ENCODE measurements at places on chromosomes 3 and 15. TPM values are rescaled to one million over a fixed set of nuclear protein-coding genes. Genes with fewer than 3 reads are reported as not detected.

The PTX3 gene
- total RNA-seq: not detected

The ACKR4 gene
- total RNA-seq: 0.26 TPM

The GOLGA8N gene
- total RNA-seq: 4.1 TPM

The SRPRB gene
- total RNA-seq: 97.7 TPM

- no peak overlapping the region for H3K4me3 ChIP-seq
- H3K27me3 ChIP-seq: no peaks in the 10 kb centered on the region
- peaks cover 20% of the 10 kb centered on the region for H3K4me1 ChIP-seq
- H3K36me3 ChIP-seq: peaks cover 39% of the 10 kb centered on the region
Observed at GRCh38 chr3:5181469-5182141, 5.9 kb upstream of the EDEM1 start.

DNA sequence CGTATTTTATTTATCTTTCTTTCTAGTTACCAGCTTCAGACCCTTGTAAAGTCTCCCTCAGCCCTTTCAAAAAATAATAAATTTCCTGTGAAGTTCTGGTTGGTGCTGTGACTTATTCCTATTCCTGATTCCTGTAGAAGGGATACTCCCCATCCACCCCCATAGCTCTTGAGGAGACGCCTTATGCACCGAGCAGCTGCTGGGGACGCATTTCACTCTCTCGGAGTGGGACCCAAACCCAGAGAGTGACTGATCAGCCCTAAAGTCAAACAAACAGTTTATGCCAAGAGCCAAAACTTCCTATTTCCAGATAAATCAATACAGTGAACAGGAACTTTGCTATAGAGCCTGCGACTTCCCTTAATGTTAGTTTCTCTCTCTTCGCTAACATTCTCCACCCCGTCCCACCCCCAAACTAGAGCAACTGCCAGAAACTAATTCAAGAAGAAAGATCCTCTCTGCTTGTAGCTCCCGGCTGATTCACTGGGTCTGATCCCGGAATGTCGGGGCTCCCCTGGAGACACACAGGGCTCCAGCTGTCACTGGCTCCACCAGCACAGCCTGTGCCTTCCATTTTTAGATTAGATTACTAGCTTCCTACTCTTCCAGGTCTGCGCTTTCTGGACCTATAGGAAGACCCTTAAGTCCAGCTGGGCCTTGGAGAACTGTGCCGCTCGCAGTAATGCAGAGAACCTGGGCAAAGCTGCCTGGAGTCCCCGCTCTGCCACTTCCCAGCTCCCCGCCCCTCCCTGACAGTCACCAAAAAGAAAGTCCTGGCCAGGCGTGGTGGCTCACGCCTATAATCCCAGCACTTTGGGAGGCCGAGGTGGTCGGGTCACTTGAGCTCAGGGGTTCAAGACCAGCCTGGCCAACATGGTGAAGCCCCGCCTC lies 45.2 kb downstream of the KLHL25 start:
- no peak overlapping the region for H3K27ac ChIP-seq
- H3K36me3 ChIP-seq: peaks cover 23% of the 10 kb centered on the region
- no peaks in the 10 kb centered on the region for H3K27me3 ChIP-seq
- no peak overlapping the region for H3K4me3 ChIP-seq
- DNase-seq: no peak
- H3K4me1 ChIP-seq: peaks cover 3% of the 10 kb centered on the region

DNA sequence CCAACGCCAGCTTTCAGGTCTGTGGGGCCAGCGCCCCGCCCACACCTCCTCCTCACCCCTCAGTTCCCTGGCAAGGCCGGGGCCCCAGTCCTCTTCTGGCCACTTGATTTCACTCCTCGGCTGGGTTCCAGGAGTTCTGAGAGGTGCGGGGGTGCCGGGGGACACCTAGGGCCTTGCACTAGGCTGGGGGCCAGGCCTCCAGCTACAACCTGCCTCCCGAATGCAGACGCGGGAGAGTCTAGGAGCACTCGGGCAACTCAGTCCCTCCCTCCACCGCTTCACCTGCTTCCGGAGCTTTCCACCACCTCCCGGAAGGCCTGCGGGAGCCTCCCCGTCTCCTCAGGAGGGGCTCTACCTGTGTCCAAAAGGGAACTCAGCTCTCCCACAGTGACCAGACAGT lies 35.6 kb downstream of the TNK2 start:
- peaks cover 2% of the 10 kb centered on the region for H3K4me1 ChIP-seq
- no peaks in the 10 kb centered on the region for H3K27me3 ChIP-seq
- no peak overlapping the region for H3K27ac ChIP-seq
- peaks cover 22% of the 10 kb centered on the region for H3K36me3 ChIP-seq
- H3K4me3 ChIP-seq: no peak overlapping the region
